ENCODE measurements at places on chromosomes 5 and 9. TPM values are rescaled to one million over a fixed set of nuclear protein-coding genes. Genes with fewer than 3 reads are reported as not detected.

Gene IFNA2
- not detected for total RNA-seq

DNA sequence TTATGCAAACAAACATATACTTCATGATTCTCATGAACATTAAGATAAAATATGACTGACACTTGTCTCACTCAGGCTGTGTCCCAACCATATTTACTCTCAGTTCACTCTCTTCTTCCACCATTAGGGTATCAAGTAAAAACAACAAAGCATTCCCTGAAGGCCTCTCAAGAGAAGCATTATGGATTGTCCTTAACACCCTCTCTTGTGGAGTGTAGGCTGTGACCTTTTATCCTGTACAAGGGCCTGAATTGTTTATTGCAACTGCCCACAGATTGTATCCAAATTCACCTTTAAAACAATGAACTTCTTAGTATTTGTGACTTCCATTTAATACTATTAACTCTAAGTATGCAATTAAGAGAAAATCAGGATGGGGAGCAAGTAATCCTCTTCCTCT is 78.1 kb downstream of the RICTOR start:
- no peak for DNase-seq

Gene KCNV2
- not detected for total RNA-seq

DNA sequence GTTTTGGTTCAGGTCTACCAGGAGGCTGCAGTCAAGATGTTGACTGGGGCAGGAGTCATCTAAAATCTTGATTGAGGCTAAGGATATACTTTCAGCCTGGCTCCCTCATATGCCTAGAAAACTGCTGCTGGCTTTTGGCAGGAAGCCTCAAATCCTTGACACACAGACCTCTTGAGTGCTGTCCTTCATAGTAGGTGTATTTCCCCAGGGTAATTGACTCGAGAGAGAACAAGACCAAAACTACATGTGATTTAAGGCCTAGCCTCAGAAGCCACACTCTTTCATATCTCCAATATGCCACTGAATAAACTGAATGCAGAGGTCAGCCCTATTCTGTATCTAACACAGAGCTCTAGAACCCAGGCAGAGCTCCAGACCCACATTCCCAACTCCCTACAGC is 402.3 kb upstream of the ADAMTS16 start:
- DNase-seq = no peak

Gene ASPN
- not detected for total RNA-seq

Gene PCDHGC5
- total RNA-seq = 1.2 TPM

DNA sequence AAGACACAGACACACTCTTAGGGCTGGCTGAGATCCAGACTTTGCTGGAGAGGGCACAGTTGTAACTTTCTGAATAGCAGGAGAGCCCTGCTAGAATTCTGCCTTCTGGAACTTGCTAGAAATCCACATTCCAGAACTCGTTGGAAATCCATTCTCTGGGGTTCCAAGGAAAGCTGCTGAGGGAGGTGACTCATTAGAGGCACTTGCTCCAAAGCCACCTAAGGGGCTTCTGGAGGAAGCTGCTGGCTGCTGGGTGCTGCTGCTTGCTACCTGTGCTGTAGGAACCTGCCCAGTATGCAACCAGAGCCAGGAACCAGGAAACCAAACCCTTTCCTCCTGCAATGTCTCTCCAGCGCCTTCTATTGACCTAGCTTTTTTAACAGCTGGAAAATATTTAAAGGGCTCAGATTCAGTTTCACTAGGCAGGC is 4.1 kb upstream of the TLE4 start:
- no peak for DNase-seq

DNA sequence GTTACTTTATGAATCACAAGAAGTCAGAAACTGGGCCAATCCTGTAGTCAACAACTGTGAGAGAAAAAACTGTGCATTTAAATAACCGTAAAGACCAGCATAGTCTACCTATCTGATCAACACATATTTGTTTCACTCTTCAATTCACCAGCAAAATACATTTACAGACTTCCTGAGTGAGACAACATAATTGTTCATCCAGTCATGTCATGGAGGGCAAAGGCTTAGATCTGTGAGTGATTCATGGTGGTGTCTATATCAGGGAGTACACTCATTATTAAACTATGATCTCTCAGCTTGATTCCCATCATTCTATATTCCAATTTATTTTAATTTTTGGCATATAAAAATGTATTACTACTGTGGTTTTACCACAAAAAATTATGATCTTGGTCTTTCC is 694.6 kb downstream of the DNAH5 start:
- DNase-seq = peak; percentile 49

- DNase-seq = no peak
Measured at GRCh38 chr5:149154650-149155049, 13.4 kb downstream of the ABLIM3 start.

DNA sequence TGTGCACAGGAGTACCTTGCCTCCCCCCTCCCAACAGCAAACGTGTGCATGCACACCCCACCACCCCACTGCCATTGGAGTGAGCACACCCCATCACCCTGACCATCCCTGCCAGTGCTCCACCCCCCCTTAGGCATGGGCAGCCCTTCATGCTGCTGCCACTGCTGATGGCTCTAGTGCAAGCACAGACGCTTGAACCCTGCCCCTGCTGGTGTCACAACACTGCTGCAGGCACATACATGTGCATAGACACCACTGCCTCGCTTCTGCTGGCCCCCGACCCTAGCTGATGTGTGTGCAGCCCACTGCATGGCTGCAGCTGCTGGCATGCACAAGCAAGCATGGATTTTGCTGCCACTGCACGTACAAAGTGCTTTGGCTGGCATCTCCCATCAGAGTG is 16.0 kb upstream of the RGS7BP start:
- DNase-seq = no peak

- no peak for DNase-seq
Measured at GRCh38 chr5:76292620-76293322, 110.3 kb upstream of the IQGAP2 start.

Gene CEL
- 1.9 TPM for total RNA-seq

Gene GOLM1
- total RNA-seq = 108 TPM

DNA sequence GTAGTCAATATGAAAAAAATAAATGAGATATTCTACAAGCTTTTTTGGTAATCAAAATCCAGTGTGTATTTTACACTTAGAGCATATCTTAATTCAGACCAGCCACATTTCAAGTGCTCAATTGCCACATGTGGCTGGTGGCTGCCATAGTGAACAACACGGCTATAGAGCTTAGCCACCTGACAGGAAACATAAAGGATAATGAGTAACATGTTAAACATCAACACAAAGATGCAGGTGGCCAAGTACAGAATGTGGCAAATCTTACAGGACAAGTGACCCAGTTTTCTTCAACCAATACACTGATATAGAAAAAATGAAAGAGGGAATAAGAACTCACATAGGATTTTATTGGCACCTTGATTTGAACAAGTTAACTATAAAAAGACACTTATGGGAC is 61.4 kb downstream of the KIF24 start:
- DNase-seq = peak; percentile 62

GRCh38 chr9:14365670-14366069 is 51.7 kb upstream of the NFIB start:
- no peak for DNase-seq

DNA sequence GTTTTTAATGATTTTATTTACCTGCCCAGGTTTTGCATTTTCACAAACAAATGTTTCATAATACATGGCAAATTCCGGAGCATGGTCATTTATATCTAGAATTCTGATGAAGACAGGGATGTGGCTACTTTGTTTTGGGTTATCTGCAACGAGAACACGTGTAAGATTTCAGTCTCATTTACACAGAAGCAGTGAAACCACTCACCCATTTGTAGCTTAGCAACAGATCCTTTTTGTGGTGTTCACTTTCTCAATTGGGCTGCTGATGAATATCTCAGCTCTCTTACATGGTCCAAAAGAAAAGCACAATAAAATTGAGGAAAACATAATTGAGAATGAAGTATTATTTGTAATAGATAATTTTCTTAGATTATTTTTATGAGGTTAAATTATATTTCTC is 148.6 kb downstream of the CDH9 start:
- DNase-seq = no peak

GRCh38 chr5:124671193-124671592 is 75.2 kb downstream of the ZNF608 start:
- no peak for DNase-seq

Gene DMRT3
- total RNA-seq = not detected

DNA sequence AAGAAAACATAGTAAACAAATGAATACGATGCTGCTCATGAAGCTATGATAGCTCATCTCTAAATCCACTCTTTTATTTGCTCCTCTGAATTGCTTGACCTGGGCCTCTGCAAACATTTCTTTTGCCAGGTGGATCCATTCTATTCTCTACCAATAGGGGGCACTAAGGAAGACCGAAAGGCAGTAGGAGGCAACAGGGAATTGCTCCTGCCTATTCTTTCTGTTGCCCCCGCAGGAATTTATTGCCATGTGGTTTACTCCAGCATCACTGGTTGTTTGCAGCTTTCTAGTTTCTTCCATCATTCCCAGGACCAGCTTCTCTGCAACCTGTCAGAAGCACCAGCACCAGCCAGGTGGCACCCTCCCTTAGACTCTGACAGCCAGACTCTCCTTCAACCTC is 5.3 kb downstream of the GAPT start:
- DNase-seq = no peak

GRCh38 chr5:115136294-115136693 is 33.4 kb downstream of the TRIM36 start:
- no peak for DNase-seq

DNA sequence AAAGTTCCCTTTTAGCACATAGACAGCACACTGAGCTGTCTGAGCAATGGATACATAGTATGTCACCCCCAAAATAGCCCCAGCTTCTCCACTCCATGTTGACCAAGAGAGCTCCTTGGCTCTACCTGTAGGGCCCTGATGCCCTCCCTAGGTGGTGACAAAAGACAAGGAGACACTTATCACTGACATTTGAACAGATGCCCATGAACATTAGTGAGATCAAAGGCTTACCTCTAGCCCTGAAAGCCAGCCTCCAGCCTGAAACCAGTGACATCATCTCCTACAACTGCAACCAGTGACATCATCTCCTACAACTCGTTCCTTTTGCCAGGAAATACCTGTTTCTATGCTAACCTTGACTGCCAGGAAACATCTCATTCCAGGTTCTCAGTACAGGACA is 122.7 kb downstream of the FSTL4 start:
- DNase-seq = no peak

Gene IL33
- 13.8 TPM for total RNA-seq

Gene FOXD4L6
- not detected for total RNA-seq

GRCh38 chr5:169988947-169989346 is 8.7 kb upstream of the INSYN2B start:
- peak; percentile 75 for DNase-seq

DNA sequence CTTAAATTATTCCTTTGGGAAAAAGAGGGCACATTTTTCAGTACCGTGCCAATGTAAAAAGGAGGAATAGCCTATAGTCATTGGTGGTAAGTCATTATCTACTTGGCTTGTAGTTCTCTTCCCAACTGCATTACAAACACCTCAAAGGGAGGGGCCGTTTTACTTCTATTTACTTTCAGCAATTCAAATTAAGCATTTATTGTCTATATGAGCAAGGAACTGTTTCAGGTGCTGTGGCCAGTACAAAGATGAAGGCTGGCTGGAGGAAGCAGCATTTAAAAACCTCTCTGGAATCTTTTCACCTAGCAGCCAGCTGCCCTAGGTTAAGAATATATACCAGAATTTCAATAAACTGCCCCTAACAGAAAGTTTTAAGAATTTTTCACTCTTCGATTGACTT is 48.9 kb downstream of the SEMA6A start:
- no peak for DNase-seq

DNA sequence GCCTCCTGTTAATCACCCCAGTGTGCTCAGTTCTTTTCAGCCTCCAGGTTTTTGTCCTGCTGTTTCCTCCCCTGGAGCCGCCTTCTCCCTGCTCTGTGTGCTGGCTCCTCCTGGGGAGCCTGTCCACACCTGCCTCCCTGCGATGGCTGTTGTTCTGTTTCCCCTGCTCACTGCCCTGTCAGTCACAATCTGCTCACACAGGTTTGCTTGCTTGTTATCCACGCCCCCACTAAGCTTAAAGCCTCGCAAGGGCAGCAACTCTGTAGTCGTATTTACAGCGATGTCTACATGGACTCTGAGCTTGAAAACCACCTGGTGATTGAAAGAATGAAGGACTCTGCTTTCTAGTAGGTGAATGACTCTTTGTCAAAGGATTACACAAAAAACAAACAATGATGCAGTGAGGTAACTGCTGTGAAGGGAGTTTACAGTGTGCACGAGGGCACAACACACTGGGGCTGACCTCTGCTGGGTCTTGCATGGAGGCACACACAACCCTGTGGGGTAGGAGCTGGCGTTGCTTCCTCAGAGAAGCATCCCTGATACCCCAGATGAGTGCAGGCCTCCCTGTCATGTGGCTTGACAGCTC is 39.6 kb upstream of the TEX48 start:
- no peak for DNase-seq

GRCh38 chr9:133103183-133103986 is 17.7 kb downstream of the RALGDS start:
- DNase-seq = peak; percentile 50

- no peak for DNase-seq
Measured at GRCh38 chr5:119293516-119293829, 62.3 kb upstream of the TNFAIP8 start.

DNA sequence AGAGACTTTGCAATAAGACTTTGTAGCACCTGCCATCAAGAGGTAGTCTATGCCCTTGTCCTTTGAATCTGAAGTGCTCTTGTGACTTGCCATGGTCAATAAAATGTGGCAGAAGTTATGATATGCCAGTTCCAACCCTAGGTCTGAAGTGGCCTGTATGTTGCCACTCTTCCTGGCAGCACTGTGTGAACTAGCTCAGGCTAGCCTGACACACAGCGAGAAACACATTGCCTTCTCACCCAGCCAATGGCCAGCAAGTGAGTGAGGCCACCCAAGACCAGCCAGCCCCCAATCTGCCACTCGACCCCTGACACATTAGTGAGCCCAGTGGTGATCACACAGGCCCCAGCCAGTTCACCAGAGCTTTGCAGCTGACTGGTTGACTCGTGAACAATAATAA is 52.7 kb upstream of the OSMR start:
- DNase-seq = no peak

Gene PCDHB9
- total RNA-seq = 0.16 TPM

Gene POLR3G
- total RNA-seq = 15.0 TPM

Gene C1QTNF3
- 1.6 TPM for total RNA-seq

DNA sequence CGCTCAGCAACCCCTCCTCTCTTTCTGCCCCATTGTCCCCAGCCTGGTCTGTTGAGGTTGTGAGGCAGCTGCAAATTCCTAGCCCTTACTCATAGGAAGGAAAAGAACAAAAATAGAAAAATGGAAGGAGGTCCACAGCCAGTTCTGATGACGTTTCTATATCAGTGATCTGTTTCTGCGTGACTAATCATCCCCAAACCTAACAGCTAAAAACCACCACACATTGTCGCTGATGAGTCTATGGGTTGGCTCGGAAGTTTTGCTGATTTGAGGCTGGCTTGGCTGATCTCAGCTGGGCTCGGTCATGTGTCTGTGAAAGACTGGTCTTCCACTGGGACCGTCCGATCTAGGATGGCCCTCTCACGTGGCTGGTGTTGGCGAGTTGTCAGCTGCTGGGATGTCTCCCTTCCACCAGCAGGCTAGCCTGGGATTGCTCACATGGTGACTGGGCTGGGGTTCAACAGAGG is 200.6 kb upstream of the ZNF618 start:
- peak; percentile 99 for DNase-seq

Gene PDGFRB
- 1.0 TPM for total RNA-seq

Data from endothelial cell of umbilical vein (primary cell).